Renal pelvis (tissue), 12 donors: ENCODE measurements at places on chromosomes 7 and 10.

GRCh38 chr7:10604128-10604527, 369.5 kb upstream of the PHF14 start:
- no peak for DNase-seq

DNA sequence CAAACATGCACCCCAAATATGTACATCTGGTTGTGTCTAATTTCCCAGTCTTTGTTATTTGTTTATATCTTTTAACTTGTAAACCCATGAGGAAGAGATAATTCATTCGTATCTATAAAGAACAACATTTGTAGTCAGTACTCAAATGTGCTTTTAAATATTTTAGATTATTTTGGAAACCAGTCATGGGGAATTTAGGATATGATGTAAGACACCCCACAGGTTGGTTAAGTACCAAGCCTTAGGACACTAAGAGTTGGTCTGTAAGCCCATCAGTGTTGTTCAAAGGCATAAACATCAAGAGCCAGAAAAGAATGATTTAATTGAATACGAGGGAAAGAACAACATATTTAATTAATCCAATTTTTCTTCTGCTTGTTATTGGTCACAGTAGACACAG, 421.1 kb upstream of the SEMA3C start:
- no peak for DNase-seq

GRCh38 chr7:155972651-155973390, 160.6 kb upstream of the SHH start:
- no peak for DNase-seq

DNA sequence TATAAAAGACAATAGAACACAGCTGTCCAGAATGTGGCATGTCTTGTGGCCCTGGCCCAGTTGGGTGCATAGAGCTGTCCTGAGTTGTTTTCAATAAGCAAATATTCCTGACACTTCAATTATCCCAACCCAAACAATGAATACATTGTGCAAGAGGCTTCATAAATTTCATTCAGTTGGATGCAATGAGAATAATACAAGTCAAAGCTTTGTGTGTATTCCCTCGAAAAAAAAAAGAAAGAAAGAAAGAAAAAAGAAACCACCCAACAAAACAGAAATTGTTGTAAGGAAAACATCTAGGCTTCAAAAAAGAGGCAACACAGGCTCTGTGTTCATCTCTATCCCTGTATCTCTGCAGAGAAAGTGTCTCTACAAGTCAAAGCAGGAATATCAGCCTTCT, 138.7 kb upstream of the ADO start:
- no peak for DNase-seq

DNA sequence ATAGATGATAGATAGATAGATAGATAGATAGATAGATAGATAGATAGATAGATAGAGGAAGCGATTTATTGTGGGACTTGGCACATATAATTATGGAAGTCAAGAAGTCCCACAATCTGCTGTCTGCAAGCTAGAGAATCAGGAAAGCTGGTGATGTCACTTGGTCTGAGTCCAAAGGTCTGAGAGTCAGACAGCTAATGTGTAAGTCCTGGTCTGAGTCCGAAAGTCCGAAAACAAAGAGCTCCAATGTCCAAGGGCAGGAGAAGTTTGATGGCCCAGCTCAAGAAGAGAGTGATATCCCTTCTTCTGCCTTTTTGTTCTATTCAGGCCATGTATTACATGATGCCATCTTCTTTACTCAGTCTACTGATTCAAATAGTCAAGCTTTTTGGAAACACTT, 53.8 kb upstream of the TCF7L2 start:
- DNase-seq, result no peak

DNA sequence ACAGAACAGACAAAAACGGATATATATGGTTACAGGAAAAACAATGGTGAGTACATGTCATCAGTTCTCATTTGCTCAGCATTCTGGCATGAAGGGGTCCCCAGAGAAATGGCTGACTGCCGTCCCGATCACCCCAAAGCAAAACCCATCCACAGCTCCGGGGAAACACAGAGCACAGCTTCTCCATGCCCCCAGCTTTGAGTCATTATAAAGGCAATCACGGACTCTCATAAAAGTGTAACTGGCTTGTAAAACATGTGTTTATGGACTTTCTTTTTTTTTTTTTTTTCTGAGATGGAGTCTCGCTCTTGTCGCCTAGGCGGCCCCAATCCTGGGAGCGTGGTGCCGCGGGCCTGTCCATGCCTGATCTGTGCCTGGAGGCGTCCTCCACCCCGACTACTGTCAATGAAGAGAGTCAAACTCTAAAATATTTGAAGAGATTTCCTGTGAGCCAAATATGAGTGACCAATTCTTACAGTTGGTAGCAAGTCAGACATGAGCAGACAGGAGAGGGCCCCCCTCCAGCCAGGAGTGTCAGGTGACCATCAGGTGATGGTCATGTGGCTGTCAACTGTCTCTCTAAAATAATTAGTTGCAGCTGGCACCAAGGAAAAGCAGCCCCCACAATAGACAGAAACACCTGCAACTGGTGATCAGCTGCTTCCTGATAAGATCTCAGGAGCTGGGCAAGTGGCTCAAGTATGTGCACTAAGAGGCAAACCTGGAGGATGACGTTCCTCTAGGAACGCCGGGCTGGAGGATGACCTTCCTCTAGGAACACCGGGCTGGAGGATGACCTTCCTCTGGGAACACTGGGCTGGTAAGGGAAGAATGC, 21.7 kb upstream of the NOM1 start:
- DNase-seq, result no peak

GRCh38 chr10:6347391-6347951, 144.7 kb downstream of the PFKFB3 start:
- no peak for DNase-seq

DNA sequence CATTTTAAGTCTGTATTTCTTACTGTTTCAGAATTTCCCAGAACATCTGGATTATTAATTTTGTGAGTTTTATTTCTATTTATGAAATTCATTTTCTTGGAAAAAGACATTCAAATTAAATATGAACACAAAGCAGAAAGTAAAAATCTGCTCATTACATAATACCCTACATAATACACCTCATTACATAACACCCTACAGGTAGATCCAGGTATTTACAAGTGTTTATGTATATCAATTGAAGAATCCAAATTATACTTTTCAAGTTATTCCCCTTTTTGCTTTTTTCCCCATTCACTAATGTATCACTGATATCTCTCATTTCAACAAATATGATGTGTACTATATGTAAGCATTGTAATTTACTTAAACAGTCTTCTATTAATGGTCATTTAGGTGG, 129.1 kb downstream of the USP6NL start:
- no peak for DNase-seq

DNA sequence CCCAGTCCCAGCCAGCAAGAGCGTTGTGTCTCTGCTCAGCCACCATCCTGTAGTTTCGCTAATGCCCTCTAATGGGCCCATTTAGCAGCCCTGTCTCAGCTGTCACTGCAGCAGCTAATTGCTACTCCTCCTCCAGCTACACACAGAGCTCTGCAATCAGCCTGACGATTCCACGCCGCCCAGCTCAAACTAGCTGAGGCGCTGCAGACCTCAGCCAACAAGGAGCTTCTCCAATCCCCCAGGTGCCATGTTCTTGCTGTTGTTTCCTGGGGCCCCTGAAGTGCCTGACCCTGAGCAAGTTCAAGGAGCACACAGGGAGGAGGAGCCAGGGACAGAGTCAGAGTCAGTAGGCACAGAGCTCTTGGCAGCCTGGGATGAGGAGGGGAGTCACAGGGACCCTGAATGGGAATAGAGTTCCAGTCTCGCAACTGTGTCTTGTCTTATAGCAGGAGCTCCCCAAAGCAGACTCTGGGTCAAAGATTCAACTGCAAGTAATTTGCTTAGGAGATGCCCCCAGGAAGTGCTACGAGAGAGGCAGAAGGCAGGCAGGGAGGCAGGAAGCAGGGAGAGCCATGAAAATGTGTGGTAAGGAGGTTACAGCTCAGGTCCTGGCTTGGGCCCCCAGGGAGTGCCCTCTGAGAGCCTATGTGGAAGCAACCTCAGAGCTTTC, 135.8 kb upstream of the UNC5B start:
- no peak for DNase-seq

- DNase-seq, result peak; percentile 89
Observed at GRCh38 chr10:100886091-100886490, 26.7 kb upstream of the SLF2 start.

GRCh38 chr7:16295558-16295957, 125.8 kb downstream of the CRPPA start:
- DNase-seq, result no peak

- no peak for DNase-seq
Observed at GRCh38 chr7:126569402-126569801, 683.3 kb downstream of the GRM8 start.

DNA sequence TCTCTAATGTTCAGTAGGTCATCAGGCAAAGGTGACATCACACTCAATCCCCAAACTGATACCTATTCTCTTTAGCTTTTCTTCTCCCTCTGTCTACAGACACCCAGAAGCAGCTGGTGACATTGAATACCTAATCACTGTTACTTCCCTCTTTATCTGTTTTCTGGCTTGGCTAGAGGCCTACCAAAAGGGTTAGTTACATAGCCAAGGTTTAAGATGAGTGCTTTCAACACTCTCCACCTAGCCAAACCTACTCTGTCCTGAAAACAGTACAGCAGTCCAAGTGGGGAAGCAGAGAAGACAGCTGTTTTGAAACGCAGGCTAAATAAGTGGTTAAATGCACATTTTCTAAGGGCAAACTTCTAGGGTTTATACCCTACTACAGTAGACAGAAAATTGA, 39.4 kb downstream of the CCNJ start:
- DNase-seq, result no peak

- DNase-seq, result no peak
Observed at GRCh38 chr10:60868946-60869345, 75.0 kb downstream of the RHOBTB1 start.

- DNase-seq, result no peak
Observed at GRCh38 chr7:158074896-158075632, 512.6 kb downstream of the PTPRN2 start.

DNA sequence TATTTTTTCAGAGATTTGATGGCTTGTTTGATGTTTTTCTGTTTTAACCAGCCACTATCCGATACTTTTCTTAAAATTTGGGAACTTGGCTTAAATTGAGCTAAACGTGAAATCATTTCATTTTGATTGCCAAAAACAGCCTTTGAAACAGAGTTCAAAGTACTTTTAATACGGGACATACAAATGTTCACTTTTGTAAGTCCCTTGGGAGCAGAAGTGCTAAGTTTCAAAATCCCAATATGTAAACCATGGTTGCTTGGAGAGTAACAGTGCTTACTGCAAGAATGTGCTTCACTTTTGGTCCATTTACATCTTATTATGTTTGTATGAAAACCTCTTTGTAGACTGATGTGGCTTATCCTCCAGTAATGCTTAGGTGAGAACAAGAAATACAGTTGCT, 10.9 kb downstream of the PNPLA8 start:
- no peak for DNase-seq

DNA sequence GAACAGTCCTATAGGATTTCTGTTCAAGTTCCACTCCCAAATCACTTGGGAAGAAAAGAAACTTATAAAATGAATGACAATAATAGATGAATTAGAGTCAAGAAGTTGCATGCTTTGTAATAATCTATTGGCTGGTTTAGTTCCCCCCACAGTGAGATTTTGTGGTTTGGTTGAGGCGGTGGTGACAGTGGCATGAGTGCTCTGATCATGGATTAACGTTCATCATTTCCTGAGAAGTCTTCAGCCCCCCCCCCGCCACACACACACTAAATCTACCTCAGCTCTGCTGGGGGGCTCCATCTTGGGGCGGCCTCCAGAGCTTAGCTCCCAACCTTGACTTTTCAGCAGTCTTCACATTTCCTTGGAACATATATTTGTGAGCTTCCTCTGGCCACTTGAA, 121.7 kb downstream of the ABCA13 start:
- no peak for DNase-seq

GRCh38 chr10:13039761-13040160, 38.2 kb upstream of the CCDC3 start:
- DNase-seq, result no peak

GRCh38 chr7:74475243-74475986, 21.7 kb downstream of the GTF2IRD1 start:
- DNase-seq, result no peak

GRCh38 chr7:131108212-131108940, 219.3 kb upstream of the MKLN1 start:
- no peak for DNase-seq

GRCh38 chr10:126777714-126778113, 107.2 kb upstream of the C10orf90 start:
- DNase-seq, result no peak

DNA sequence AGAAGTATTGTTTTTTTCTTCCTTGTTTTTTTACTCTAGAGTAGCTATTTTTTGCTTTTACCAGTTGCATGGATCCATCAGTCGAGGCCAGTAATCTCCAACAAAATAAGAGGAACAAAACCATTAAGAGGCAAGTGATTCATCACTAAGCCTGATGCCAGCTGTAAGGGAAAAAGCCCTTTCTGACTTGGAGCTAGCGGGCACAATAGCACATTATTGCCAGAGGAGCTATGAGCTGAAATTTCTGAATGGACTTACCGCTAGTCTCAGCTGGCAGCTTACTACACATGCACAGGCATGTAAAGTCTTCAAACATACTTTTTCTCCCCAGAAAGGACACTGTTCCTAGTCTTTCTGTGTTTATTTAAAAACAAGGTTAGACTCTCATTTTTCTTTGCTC, 41.6 kb upstream of the PTPRZ1 start:
- DNase-seq, result no peak

DNA sequence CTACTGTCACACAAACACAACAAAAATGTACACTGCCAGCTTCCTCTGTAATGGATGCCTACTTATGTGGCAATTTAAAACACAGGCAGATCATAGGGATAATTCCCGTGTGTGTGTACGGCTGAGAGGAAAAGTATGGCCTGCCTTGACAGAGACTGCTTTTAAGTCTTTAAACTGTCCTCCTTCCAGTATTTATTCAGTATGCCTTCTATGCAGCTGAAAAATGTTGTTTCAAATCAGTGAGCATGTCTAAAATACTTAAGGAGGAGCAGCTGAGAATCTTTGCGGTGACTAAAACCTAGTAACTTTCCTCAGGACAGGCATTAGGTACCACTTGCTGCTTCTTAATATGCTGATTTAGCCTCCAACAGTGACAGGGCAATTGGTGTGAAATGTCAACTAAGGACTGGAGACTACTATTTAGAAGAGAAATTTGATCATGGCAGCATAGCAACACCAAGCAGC, 126.3 kb downstream of the CACNA2D1 start:
- no peak for DNase-seq

DNA sequence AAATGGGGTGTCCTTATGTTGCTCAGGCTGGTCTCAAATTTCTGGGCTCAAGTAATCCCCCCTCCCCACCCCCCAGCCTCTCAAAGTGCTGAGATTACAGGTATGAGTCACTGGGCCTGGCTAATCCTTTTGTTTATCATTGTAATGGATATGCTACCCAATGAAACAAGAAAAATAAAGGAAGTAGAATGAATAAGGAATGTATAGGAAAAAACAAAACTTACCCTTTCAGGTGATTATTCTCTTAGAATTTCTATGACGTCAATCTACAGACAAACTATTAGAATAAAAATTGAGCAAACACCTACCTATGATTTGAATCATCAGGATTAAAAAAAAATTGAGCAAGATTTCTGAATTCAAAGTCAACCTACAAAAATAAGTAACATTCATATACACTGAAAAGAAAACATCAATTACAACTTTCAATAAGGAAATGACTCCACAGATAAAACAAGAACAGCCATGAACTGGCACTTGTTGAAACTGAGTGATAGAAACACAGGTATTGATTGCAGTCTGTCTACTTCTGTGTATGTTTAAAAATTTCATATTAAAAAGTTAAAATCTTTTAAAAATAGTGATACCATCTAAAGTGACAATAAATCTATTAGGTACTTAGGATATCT, 12.2 kb downstream of the ADAM12 start:
- no peak for DNase-seq
